ENCODE measurements at places on chromosomes 11 and 22. TPM values are rescaled to one million over a fixed set of nuclear protein-coding genes. Genes with fewer than 3 reads are reported as not detected.

DNA sequence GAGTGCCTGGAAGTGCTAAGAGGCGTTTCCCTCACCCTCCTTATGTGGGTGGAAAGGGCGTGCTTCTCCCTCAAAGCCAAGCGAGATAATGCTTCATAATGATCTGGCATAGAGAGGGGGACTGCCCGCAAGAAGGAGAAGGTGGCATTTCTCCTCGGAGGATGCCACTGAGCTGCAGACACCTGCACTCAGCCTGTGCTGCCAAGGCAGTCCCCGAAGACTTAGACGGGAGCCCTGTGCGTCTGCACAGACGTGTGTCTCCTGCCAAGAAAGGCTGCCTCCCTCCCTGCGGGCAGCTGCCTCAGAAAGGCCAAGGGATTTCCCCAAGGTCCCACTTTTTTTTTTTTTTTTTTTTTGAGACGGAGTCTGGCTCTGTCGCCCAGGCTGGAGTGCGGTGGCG lies 48.1 kb upstream of the SPATA19 start:
- H3K4me3 ChIP-seq, result no peak overlapping the region
- H3K27me3 ChIP-seq, result no peaks in the 10 kb centered on the region
- no peak overlapping the region for H3K27ac ChIP-seq
- no peaks in the 10 kb centered on the region for H3K36me3 ChIP-seq

The OR5AN1 gene
- total RNA-seq, result not detected

DNA sequence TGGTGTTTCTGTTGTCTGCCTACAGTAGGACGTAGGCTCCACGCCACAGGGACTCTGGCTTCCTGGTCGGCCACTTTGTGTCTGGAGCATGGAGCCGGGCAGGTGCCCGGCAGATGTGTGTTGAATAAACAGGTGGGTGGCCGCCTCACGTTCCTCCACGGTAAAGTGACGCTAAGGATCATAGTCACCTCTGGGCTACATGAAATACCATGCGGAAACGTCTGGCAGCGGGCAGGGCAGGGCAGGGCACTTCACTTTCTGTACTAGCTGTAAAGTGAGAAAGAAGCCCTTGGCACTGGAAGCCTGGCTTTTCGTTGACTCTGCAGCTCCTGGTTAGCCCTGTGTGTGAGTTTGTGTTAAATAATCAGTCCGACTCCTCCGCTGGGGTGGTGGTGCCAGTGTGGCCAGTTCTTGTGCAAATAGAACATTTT lies 52.4 kb downstream of the MCM5 start:
- no peaks in the 10 kb centered on the region for H3K27me3 ChIP-seq
- H3K36me3 ChIP-seq, result no peaks in the 10 kb centered on the region
- H3K4me3 ChIP-seq, result no peak overlapping the region
- no peaks in the 10 kb centered on the region for H3K4me1 ChIP-seq
- H3K27ac ChIP-seq, result no peak overlapping the region
- DNase-seq, result no peak

- H3K4me3 ChIP-seq, result no peak overlapping the region
- no peaks in the 10 kb centered on the region for H3K27me3 ChIP-seq
These were observed 150.7 kb downstream of the CCDC34 start for GRCh38 chr11:27212248-27212780.

DNA sequence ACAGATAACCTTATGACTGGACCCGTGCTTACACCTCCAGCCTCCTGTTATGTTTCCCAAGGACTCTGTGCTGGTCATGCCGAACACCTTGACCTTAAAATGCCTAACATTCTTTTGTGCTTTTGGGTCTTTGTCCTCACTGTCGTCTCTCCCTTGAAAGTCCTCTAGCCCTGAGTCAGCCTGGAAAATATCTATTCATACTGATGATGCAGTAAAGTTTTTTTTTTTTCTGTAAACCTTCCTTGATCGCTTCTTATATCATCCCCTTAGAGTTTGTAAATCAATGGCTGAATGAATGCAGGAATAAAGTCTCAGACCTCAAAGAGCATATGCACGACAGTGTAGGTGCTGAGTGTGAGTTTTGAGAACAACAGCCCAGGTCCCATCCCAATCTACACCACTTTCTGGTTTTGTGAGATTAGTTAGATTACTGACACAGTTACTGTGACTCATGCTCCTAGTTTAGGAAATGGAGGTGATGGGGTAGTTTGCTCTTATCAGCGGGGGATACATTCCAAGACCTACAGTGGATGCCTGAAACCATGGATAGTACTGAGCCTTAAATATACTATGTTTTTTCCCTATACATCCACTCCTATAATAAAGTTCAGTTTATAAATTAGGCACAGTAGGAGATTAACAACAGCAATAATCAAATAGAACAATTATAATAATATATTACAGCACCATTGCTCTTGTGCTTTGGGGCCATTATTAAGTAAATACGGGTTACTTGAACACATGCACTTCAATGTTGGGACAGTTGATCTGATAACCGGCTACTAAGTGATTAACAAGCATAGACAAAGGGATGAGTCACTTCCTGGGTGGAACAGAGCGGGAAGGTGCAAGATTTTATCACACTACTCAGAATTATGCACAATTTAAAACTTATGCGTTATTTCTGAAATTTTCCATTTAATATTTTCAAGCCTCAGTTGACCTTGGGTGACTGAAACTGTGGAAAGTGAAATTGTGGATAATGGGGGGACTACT lies 8.6 kb downstream of the TCN1 start:
- no peak overlapping the region for H3K4me3 ChIP-seq
- no peaks in the 10 kb centered on the region for H3K4me1 ChIP-seq
- DNase-seq, result no peak
- H3K27ac ChIP-seq, result no peak overlapping the region
- no peaks in the 10 kb centered on the region for H3K27me3 ChIP-seq

DNA sequence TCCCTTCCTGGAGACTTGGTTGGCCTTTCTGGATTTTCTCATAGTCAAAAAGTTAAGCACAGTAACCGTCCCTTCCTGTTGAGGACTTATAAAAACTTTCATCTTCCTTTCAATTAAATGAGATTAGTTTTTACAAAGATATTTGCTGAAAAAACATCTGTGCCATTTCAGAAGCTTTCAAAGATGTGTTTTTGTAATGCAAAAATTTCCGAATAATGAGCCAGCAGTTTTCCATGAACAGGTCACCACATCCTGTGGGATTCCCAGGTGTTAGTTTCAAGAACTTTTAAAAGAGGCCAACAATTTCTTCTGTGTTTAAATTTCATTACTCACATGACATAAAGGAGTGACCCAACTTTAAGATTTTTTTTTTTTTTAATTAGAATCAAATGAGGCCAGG lies 18.0 kb downstream of the NUP50 start:
- DNase-seq, result no peak
- H3K4me1 ChIP-seq, result no peaks in the 10 kb centered on the region
- no peak overlapping the region for H3K4me3 ChIP-seq
- no peaks in the 10 kb centered on the region for H3K27me3 ChIP-seq
- H3K36me3 ChIP-seq, result no peaks in the 10 kb centered on the region

The RASGRP2 gene
- 3.2 TPM for total RNA-seq

The ATG2A gene
- total RNA-seq, result 6.8 TPM

Measured in uterus (tissue), 4 donors.